Kasumi-1 (cell line): ENCODE measurements at places on chromosomes 13 and 19.

GRCh38 chr13:81493144-81493543, 1152.2 kb upstream of the SPRY2 start:
- no peak for DNase-seq

- DNase-seq = no peak
Observed at GRCh38 chr19:28744943-28745342, 468.0 kb downstream of the UQCRFS1 start.

GRCh38 chr13:95924389-95924994, 128.7 kb downstream of the UGGT2 start:
- DNase-seq = no peak

GRCh38 chr19:12639901-12640613, 26.5 kb downstream of the MAN2B1 start:
- DNase-seq = peak; percentile 94

GRCh38 chr19:54196536-54196935, 4.1 kb upstream of the RPS9 start:
- no peak for DNase-seq

GRCh38 chr13:92097337-92097903, 699.0 kb downstream of the GPC5 start:
- no peak for DNase-seq

- no peak for DNase-seq
Observed at GRCh38 chr19:30444253-30444671, 72.1 kb downstream of the ZNF536 start.

DNA sequence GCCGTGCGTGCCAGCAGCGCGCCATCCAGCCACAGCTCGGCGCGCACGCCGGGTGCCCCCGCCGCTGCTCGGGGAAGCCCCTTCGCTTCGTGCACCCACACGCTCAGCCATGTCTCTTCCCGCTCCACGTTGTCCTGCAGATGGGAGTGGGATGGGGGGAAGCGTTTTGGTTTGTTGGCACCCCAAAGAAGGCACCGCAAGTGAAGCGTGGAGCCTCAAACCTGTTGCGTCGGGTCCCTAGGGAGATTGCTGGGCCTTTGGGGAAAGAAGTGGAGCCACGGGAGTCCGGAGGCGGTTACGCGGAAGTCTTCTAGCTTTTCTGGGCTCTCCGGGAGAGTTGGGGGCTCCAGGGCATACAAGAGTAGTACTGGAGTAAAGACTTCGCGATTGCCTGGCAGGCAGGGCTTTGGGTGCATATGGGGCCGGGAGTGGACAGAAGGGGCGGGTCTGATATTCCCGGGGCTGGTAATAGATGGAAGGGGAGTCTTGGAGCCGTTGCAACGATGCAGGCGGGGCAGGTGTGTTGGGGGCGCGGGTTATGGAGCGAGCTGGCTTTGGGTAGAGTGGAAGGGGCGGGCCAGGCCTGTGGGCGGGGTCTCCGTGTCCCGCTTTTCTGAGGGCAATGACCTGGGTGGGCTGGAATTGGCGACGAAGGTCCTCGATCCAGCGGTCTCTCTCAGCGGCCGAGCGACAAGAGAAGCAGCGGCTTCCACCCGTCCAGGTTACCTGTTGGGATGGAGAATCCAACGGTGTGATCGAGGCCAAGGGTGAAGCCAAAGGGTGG, 6.5 kb downstream of the RASAL3 start:
- no peak for DNase-seq

GRCh38 chr13:33863188-33863789, 45.3 kb downstream of the RFC3 start:
- DNase-seq = no peak

DNA sequence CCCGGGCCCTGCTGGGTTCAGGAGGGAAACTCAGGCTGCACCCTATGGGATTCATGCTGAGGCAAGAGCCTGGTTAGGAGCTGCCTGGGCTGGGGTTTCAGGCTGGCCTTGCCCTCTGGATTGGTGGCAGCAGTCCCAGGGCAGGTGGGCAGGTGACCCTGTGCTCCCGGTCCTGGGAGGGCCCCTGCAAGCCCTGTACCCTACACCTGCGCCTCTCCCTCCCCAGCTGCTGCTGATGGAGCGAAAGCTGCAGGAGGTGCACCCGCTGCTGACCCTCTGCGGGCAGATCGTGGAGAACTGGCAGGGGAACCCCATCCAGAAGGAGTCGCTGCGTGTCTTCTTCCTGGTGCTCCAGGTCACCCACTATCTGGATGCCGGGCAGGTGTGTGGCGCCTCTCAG, 20.4 kb downstream of the MAU2 start:
- DNase-seq = no peak

- peak; percentile 86 for DNase-seq
Observed at GRCh38 chr13:77832339-77833100, 86.1 kb downstream of the EDNRB start.

- DNase-seq = no peak
Observed at GRCh38 chr13:31965361-31966066, 66.1 kb upstream of the FRY start.

DNA sequence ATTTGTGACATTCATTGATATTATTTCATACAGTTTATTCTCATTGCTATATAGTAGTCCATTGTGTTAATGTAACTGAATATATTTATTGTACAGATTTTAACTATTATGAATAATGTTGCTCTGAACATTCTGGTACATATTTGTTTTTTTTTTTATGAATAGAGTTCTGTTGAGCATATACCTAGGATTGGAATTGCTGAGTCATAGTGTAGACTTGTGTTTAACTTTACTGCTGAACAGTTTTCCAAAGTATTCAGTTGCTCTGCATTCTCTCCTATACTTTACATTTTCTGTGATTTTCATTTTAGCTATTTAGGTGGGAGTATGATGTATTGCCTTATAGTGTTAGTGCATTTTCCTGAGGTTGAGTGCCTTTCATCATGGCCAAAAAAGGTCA, 97.5 kb downstream of the MAB21L1 start:
- DNase-seq = no peak

- peak; percentile 57 for DNase-seq
Observed at GRCh38 chr13:29081036-29081435, 260.9 kb downstream of the MTUS2 start.

DNA sequence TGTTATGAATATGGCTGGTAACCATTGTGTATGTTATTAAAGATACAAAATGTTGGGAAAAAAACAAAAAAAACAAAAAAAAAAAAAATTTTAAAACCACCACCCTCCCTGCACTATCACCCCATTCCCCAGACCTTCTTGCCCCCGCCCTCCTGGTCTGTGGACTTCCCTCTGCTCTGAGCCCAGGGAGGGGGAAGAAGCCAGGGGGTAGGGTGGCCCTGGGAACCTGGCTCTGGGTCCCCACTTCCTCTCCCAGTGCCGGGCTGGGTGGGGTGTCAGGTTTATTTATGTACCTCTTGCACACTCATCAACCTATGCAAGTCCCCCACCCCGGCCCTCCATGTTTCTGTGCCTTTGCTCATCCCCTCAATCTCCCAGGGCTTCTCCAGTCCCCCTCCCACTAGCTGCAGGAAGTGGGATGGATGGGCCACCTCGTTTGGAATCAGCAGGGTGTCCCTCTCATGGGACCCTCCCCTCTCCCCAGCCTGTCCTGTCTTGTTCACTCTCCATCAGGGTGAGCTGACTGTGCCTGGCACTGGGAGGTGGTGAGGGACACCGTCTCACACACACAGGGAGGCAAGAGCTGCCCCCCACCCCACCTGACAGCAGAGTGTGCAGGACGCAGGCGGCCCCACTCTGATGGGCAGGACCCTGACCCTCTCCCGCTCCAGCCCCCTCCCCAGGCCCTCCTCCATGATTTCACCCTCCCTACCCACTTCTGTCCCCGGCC, 5.9 kb downstream of the PAF1 start:
- DNase-seq = no peak

- DNase-seq = peak; percentile 98
Observed at GRCh38 chr19:16327911-16328823, 3.5 kb downstream of the KLF2 start.

DNA sequence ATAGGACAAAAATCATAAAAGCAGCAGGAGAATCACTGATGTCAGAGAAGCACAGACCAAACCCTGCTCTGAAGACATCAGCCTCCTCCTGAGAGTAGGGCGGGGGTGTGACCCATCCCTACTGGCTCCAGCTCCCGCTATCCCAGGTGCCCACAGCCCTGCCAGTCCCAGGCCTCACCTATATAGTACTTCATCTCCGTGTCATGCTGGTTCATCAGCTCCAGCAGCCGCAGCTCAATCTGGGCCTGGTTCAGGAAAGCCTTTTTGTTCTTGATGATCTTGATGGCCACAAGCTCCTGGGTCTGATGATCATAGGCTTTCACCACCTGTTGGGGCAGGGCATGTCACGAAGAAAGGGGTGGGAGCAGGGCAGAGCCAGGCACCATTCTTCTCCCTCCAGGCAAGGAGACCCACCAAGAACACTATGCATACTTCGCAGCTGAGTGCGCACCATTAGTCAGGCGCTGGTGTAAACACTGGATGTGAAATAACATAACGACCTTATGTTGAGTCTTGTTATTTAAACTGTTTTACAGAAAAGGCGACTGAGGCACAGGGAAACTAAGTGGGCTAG, 4.2 kb downstream of the DYRK1B start:
- no peak for DNase-seq
